Right ventricle myocardium inferior (tissue), 1 donor: ENCODE measurements at places on chromosomes 13 and 19. TPM values are rescaled to one million over a fixed set of nuclear protein-coding genes. Genes with fewer than 3 reads are reported as not detected.

The ZNF471 gene
- total RNA-seq: 5.2 TPM

DNA sequence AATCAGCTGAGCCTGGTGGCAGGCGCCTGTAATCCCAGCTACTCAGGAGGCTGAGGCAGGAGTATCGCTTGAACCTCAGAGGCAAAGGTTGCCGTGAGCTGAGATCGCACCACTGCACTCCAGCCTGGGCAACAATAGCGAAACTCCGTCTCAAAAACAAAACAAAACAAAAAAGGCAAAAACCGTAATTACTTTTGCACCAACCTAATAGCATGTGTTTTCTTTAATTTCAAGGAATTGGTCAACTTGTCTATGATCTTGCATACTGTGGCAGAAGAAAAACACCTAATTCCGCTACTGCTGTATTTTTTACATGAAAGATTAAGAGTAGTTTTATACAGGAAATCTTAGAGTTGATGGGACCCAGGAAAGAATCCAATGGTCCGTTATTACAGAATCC is 241.2 kb downstream of the COL4A1 start:
- no peak for DNase-seq

DNA sequence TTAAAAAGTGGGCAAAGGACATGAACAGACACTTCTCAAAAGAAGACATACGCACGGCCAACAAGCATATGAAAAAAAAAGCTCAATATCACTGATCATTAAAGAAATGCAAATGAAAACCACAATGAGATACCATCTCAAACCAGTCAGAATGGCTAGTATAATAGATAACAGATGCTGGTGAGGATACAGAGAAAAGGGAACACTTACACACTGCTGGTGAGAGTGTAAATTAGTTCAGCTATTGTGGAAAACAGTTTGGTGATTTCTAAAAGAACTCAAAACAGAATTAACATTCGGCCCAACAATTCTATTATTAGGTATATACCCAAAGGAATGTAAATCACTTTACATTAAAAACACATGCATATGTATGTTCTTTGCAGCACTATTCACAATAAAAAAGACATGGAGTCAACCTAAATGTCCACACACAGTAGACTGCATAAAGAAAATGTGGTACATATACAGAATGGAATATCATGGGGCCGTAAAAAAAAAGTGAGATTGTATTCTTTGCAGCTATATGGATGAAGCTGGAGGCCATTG is 1569.0 kb downstream of the OLFM4 start:
- no peak for DNase-seq

DNA sequence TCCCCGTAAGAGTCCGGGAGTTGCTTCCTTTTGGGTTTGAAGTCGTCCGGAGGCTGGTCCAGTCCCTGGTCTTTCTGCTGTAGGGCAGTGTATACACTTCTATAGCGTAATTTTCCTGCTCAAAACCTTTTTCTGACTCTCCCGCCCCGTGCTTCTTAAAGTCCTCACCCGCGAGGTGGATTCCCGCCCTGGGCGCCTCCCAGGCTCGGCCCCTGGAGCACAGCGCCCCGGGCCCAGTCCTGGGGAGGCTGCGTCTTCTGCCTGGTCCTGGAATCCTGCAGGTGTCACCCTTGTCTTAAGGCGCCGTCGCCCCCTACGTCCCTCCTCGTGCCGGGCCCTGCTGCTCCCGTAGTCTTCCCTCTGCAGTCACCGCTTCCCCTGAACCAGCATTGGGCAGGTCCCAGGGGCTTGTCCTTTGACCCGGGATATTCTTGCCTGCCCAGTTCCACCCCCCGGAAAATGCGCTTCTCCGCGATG is 34.4 kb upstream of the ZNF808 start:
- no peak for DNase-seq

DNA sequence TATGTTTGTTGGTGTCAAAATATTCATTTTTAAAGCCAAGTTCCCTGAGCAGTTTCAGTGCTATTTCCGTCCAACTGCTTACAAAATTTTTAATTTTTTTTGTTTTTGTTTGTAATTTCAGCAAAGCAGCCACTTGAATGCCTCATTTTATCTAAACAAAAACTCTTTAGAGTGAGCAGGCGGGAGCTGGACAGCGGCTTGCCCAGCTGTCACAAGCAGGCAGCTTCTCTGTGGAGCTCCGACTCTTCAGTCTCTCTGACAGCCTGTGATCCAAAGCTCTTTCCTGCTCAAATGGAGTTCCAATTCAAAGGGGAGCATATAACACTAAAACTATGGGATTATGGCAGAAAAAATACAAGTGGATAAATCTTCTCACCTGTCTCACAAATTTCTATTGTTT is 618.3 kb upstream of the PCDH20 start:
- no peak for DNase-seq

The KIR3DL2 gene
- not detected for total RNA-seq

The DCLK1 gene
- 19.3 TPM for total RNA-seq

DNA sequence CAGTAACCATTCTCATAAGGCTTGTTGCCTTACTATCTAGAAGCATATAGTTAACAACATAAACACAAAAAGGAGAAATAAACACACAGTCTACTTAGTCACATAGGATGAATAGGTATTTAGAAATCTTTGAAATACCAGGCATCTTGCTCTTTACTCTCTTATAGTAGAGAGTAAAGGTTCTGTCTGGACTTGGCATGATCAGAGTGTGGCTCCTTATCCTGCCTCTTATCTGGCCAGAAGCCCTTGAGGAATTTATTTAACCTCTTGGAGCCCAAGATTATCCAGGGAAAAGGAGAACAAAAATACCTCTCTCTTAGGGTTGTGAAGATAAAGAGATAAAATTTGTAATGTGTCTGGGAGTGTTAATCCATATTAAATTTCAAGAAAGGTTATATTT is 100.2 kb upstream of the MBNL2 start:
- no peak for DNase-seq

GRCh38 chr13:98510156-98510509 is 66.8 kb downstream of the STK24 start:
- DNase-seq: no peak

The IGSF23 gene
- not detected for total RNA-seq

GRCh38 chr13:24217601-24218281 is 57.2 kb downstream of the SPATA13 start:
- no peak for DNase-seq

The FFAR1 gene
- not detected for total RNA-seq

DNA sequence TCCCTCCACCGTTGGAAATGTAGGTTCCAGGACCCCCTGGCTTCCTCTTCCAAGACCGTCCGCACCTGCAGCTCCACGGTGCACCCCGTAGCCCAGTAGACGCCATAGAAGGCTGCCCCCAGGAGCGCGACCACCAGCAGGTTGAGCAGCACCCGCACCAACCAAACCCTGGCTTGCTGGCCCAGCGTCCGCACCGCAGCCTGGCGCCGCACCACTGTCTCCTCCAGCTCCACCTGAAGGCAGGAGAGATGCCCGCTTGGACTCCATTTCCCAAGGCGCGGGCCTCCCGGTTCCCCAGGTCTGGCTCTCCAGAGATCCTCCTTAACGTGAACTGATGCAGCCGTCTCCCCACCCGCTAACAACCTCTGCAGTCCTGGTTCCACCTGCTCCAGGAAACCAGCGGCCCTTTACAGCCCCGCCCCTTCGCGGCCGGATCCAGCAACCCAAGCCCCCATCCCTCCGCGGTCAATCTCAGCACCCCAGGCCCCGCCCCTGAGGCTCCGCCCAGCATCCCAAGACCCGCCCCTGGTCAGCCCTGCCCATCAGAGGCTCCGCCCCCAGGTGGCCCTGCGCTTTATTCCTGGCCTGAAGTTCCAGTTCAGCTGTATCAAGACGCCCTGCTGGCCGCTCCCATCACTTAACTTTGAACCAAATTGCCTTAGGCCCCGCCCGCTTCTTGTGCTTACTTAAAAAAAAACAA is 5.0 kb upstream of the LENG1 start:
- DNase-seq: no peak

DNA sequence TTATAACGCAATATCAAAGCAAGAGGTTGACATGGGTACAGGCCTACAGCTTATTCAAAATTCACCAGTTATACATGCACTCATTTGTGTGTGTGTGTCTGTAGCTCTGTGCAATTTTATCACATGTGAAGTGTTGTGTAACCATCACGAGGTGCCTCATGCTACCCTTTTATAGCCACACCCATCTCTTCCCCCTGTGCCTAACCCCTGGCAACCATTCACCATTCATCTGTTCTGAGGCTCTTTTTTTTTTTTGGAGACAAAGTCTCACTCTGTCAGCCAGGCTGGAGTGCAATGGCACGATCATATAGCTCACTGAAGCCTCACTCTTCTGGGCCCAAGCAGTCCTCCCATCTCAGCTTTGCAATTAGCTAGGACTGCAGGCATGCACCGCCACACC is 78.4 kb downstream of the DPF1 start:
- DNase-seq: no peak

DNA sequence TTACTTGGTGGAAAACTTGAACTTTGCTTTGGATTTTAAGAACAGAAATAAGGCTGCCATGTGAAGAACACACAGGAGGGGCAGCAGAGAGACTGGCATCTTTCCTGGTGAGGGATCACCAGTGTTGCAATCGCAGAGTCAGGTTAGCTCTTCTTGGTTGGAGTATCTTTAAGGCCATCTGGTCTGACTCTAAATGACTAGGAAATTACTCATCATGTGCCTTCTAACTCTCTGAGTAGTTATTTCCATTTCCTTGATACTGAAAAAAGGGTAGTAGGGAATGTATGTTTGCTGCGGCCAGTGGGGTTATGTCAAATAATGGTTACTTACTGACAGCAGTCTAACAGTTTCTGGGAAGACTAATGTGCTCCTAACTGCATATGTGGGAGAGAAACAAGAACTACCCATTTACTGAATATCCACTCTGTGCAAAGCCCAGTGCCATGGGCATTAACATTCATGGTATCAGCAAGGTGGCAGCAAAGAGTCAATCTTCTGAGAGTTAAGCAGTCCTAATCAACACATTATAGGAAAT is 122.1 kb downstream of the COG6 start:
- DNase-seq: no peak

- no peak for DNase-seq
These were observed 94.7 kb downstream of the MIPEP start for GRCh38 chr13:23794267-23795161.

- DNase-seq: no peak
These were observed 9.7 kb upstream of the FBXO17 start for GRCh38 chr19:38985262-38985661.

DNA sequence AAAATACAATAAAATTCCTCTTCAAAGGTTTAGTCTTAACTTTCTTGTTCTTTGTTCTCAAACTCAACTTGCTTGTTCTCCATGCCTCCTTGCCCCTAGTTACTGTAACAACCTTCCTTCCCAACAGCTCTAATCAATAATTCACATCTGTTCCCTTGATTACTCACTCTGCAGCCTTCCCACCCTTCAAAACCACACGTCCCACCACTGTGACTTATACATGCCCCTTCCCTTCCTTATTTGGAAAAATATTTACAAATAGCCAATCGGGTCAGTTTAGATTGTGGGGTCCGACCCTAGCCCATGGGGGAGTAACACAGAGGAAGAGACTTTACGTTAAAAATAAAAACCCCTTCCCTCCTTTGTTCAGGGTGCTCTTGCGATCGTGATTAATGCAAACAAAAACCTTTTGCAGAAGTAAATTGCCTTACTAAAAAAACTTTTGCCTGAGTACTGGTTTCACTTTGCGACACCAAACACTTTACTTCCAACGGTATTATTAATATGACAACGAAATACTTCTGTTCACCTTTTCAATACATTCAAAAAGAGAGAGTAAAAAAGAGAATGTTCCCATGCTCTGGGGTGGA is 512 bp upstream of the ZNF93 start:
- DNase-seq: no peak

- DNase-seq: no peak
These were observed 1.3 kb downstream of the LRG1 start for GRCh38 chr19:4538601-4538954.

DNA sequence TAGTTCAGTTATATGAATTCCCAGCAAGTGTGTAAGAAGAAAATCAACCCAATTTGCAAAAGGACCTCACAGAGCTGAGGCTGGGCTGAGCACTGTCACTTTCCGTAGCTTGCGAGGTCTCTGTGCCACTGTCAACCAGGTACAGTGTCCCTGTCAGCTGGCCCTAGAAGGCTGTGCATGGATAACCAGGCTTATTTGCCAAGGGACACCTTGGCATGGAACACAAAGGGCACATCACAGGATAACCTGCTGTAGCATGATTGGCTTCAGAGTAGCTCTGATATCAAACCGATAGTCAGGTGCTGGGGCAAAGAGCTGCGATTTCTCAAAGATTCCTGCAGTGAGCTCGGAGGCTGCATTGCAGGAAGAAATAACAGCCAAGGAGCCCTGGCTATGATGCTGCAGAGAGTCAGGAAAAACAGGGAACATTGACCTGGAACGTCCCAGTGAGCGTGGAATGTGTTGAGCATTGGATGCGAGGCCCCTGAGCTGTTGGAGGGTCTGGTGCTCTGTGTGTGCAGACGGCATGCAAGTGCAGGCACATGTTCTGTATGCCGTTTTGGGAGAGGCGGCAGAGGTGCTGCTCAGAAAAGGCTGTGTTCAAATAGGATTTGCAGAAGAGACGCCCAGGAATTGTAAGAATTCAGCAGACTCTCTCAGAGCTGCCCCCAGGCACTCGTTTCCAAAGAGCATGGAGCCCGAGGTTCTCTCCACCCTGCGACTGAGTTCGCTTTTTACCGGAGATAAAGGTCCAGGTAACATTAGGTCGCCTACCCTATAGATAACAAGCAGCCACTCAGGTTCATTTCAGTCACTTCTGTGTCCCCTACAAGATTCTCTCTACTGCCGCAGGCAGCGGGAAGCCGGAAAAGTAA is 213.5 kb upstream of the IRS2 start:
- DNase-seq: no peak

- no peak for DNase-seq
These were observed 19.5 kb downstream of the NUFIP1 start for GRCh38 chr13:44969551-44970484.

GRCh38 chr13:28527629-28528028 is 32.7 kb upstream of the FLT1 start:
- peak; percentile 70 for DNase-seq

The FXYD1 gene
- 556 TPM for total RNA-seq

The ZNF573 gene
- 9.0 TPM for total RNA-seq

GRCh38 chr19:18218159-18218558 is 8.1 kb downstream of the PDE4C start:
- no peak for DNase-seq

The ADGRE3 gene
- 0.11 TPM for total RNA-seq

DNA sequence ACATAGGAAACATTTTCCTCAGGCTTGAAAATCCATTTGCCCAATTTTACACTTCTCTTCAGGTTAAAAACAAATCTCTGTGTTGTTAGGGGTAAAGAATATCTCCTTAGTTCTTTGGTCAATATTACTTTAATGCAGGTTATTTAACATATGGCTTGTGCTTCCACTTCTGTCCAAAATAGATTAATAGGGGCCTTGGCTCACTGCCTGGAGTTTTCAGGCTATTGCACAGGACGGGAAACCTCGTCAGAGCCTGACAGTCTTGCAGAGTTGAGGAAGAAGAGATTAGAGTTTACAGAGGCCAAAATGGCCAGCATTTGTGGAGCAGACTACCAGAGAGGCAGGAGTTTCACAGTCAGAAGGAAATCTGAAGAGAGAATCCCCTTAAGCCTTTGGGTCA is 863.9 kb upstream of the GPC6 start:
- DNase-seq: no peak
